ENCODE measurements at places on chromosomes 12 and 14.

- no peak for DNase-seq
Observed at GRCh38 chr14:97408503-97408902, 611.3 kb downstream of the VRK1 start.

DNA sequence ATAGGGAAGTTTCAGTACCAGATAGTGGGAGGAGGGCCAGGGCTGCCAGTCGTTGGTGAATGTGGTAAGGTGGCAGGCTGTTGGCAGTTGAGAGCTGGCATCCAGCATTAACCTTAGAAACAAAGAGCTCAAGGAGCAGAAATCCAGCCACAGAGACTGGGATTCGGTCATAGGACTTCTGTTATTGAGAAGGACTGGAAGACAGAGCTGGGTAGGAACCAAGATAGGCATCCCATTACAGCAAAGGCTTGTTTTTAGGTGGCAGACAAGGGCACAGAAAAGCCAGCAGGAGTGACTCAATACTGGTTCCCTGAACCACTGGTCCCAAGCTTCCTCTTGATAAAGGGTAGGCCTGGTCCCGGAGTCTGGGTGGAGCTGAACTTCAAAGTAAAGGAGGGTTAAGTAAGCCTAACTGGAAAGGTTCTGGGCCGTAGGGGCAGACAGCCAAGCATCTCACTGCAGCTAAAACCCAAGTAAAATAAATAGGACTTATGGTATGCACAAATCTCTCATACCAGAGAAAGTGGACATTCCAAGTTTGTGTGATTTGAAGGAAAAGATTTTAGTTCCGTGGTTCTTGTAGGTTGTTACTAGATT is 147.9 kb downstream of the ETV6 start:
- no peak for DNase-seq

- no peak for DNase-seq
Observed at GRCh38 chr12:473198-473597, 13.5 kb downstream of the B4GALNT3 start.

- no peak for DNase-seq
Observed at GRCh38 chr12:21604245-21605101, at the start of gene GYS2. TSS of gene GYS2 (minus strand) at chr12:21604847. CDS start at chr12:21604592, 255 bp downstream.

- DNase-seq = no peak
Observed at GRCh38 chr12:108701779-108702441, 29.4 kb downstream of the CORO1C start.

GRCh38 chr14:52481864-52482263 is 70.4 kb downstream of the TXNDC16 start:
- no peak for DNase-seq

- DNase-seq = no peak
Observed at GRCh38 chr12:120229487-120230325, 28.8 kb upstream of the RPLP0 start.

DNA sequence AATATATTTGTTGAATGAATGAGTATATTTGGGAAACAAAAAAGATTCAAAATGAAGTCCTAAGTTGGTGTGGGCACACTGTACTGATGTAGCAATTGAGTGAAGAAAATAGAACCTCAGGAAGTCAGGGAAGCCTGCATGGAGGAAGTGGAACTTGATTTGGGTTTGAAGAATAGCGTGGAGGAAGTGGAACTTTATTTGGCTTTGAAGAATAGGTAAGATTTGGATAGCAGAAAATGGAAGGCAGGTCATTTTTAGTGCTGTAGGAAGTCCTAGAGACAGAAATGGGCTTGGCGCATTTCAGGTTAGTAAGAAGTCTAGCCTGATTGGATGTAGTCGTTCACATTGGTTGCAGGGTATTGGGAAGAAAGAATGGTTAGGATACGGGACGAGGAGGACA is 5.4 kb downstream of the C12orf75 start:
- no peak for DNase-seq

- no peak for DNase-seq
Observed at GRCh38 chr14:91509878-91510170, 286 bp downstream of the PPP4R3A start.

- no peak for DNase-seq
Observed at GRCh38 chr14:74491956-74492775, 939 bp downstream of the NPC2 start.

DNA sequence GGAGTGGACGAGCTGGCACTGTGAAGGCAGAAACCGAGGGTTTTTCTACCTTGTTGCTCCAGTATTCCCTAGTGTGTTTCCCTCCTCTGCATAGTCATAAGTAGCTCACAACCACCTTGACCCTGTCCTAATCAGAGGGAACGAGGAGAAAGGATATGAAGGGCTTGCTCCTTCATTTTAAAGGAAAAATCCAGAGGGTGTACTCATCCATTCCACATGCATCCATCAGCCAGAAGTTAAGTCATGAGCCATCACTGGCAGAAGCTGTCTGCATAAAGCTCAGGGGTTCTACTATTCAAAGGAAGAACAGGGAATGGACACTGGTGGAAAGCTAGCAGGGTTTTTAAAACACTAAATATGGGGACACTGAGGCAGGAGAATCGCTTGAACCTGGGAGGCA is 84.3 kb upstream of the FOXN3 start:
- no peak for DNase-seq

DNA sequence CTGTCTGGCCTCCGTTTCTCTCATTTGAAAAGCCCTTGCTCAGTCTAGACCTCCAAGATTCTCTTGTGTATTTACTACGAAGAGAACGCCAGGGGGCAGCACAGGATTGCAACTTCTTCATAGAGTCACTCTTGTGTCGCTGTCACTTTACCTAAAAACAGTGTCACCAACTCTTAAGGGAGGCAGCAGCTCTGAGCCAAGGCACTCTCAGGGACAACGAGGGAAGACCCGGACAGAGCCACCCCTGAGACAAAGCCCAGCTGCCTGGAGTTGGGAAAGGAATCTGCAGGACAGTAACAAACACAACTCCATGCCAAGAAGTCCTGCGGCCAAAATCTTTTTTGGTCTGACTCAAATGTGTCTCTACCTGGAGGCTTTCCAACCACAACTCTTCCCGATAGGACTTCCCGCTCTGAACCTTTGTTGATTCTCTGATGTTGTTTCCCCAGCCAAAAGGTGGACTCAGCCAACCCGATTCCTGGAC is 9.6 kb upstream of the RPAP3 start:
- DNase-seq = peak; percentile 75

GRCh38 chr12:106251631-106252455 is 4.0 kb upstream of the CKAP4 start:
- no peak for DNase-seq

DNA sequence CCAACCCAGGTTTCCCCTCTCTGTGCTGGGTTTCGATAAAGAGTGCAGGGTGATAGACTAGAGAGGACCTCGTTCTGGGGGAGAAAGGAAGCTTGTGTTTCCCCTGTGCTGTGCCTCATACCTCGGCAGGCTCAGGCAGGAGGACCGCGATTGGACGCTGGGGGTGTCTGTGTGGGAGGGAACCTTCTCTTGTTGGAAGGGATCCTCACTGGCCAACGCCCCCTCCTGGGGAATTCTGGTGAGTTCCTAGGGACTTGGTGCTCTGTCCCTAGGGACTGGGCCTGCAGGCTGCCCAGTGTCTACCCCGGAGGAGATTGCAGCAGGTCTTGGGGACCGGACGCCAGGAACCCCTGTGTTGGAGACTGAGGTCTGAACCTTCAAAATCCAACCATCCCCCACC is 157.4 kb upstream of the PRMT8 start:
- DNase-seq = peak; percentile 46

GRCh38 chr12:72313806-72314205 is 41.6 kb downstream of the TRHDE start:
- no peak for DNase-seq

DNA sequence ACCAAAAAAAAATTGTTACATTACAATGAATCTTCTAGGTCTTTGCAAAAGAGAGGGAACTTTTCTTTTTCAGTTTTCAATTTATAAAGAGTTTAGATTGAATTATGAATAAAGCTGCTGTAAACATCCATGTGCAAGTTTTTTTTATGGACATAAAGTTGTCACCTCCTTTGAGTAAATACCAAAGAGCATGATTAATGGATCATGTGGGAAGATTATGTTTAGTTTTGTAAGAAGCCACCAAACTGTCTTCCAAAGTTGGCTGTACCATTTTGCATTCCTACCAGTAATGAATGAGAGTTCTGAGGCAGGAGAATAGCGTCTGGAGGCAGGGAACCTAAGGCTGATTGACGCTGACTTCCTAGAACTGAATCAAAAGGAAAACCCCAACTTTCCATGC is 30.2 kb downstream of the LEMD3 start:
- DNase-seq = no peak

DNA sequence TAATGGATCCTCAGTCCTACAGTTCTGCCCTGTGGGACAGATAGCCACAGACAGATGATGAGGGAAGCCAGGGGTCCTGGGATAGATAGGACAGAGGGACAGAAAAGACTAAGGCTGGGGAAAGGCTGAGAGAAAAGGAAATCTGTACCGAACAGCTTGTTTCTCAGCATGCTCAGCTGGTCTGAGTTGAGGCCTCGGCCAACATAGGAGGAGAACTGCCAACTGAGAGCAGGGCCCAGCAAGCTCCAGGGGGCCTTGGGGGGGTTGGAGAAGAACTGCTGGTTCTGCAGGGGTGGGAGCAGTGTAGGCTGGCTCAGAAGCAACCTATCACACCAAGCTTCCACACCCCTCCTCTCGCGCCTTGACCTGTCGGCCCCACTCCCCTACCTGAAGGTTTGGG is 10.1 kb downstream of the IL23A start:
- no peak for DNase-seq

DNA sequence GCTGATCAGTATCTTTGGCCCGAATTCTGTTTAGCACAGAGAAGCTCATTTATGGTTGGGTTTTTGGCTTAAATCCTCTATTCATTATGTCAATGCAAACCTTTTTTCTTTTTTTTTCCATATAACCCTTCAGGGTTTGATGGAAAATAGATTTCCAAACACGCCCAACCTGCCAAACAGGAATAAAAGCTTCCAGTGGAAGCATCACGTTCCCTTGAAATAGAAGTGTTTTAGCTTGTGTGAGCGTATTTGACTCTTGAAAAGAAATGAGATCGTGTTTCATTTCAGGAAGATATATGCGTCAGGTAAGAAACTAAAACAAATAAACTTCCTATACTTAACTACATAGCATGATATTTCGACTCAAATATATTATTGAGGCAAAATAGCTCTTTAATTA is at the start of gene PIK3C2G:
Gene PIK3C2G, plus strand, starts transcription at position 246 of the 400 bp plus-strand sequence. CDS start 20,564 bp downstream, outside the sequence.
- DNase-seq = no peak

DNA sequence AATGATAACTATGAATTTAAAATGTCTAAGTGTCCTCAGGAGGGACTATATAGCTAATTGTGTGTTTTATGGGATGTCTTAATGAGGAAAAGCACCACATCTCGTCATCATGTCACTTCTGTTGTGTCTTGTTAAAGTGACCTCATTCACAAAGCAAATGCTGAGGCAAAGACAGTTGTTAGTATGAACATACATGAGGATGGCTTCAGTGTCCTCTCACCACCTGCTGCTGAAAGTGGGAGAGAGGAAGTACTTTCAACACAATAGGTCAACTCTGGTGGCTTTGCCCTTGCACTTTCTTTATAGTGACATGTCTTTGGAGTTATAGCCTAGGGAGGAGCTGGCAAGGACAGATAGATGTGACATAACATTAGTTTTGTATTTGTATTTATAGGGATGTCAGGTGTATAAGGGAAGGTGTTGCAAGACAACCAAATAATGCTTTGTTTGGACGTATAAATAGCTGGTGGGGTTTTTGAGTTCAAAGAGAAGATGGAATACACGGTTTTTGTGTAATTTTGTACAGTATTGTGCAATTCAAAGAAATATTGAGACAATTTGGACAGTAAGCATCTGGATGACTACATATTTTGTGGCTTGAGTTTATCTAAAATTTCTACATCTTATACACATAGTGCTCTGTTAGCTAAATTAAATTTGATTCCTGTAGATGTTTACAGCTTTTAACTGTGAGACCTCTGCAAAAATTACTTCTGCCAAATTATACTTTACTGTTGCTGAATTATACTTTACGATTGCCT is 131.7 kb upstream of the ATP2B1 start:
- no peak for DNase-seq

GRCh38 chr14:23864259-23864658 is 89.3 kb upstream of the DHRS4 start:
- DNase-seq = no peak

GRCh38 chr12:64999148-64999425 is 122.0 kb downstream of the WIF1 start:
- DNase-seq = no peak

DNA sequence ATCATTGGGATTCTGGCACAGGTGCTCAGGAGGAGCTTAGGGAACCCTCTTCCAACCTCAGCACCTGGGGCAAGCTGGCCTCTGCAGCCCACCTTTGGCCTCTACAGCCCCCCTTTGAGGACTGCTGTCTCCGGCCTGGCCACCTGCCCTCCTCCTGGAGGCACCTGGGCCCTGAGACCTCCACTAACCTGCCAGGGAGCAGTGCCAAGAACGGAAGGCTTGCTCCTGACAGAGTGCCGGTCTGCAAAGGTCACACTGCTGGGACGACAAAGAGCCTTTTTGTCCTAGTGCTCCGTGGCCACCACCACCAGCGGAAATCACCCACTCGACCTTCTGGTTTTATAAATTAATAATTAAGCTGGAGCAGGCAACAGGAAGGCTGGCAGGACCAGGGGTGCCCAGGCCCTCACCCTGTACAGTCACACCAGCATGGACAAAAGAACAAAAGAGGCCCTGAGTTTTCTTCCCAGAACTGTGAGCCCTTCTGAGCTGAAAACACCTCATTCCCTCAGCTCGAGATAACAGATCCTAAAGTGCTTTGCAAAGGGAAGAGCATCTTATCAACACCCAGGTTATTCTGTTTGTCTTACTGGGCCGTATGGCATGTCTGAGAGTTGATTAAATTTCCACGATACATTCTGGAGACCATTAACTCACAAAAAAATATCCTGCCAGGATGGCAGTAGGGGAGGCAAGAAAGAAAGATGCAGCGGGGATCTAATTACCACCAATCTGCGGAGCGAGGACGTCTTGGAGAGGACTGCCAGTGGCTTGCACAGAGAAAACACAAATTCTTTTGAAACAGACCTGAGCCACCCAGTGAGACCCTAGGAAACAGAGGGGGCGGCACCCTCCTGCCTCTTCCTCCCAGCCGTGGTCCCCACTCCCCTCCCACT is 8.2 kb downstream of the TESC start:
- no peak for DNase-seq

DNA sequence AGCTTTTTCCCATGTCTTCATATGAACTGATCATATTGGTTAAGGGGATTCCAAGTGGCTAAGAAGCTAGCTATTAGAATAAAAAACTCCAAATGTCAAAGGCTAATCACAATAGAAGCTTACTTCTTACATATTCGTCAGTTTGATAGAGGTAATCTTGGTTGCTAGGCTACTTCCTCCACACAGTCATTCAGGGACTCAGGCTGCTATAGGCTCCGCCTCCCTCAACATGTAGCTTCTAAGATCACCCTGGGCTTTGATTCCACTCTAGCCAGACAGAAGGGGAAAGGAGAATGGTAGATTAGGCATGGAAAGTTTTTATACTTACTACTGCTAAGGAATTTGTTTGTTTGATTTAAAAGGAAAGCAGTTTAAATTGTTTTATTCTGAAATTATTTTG is 207.9 kb downstream of the EFCAB11 start:
- DNase-seq = no peak

- DNase-seq = no peak
Observed at GRCh38 chr12:132661972-132662371, 25.2 kb downstream of the POLE start.

- no peak for DNase-seq
Observed at GRCh38 chr14:22996768-22997654, 12.9 kb downstream of the C14orf93 start.

Data from Right ventricle myocardium superior (tissue), 1 donor.